ENCODE measurements at places on chromosomes 2 and 18.
A peak's percentile ranks its signal among the peaks of the same experiment; 100 is the strongest.

DNA sequence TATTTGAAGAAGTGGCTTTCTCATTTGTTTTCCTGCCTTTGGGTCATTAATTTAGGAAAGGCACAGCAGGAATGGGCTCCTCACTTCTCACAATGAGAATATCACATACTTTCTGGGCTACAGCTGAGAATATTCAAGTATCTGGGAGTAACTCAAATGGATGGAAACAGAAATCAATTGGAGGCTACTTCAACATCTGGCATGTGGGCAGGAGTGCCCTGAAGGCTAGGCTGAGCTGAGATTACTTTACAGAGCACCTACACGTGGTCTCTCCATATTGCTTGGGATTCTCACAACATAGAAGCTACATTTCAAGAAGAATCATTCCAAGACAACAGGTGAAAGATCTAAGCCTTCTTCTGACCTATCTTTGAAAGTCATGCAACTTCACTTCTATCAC lies 325.4 kb downstream of the PID1 start:
- no peak for DNase-seq

DNA sequence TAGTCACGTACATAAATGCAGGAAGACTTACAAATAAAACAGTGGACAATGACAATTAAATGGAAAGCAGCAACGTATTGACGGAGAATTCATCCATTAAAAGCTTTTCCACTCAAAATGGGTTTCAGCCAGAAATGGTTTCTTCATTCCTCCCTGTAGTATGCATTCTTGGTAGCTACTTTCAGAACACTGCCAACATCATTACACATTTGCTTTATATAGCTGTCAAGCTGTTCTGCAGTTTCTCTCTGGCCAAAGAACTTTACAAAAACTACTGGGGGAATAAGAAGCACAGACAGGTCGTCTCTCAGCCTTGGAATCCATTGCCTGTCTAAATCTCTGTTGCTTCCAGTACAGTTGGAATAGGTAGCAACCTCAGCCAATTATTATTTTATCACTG lies 84.1 kb upstream of the NCKAP5 start:
- DNase-seq, result peak; percentile 65

GRCh38 chr2:73163483-73164367 lies 38.6 kb upstream of the NOTO start:
- DNase-seq, result peak; percentile 64

DNA sequence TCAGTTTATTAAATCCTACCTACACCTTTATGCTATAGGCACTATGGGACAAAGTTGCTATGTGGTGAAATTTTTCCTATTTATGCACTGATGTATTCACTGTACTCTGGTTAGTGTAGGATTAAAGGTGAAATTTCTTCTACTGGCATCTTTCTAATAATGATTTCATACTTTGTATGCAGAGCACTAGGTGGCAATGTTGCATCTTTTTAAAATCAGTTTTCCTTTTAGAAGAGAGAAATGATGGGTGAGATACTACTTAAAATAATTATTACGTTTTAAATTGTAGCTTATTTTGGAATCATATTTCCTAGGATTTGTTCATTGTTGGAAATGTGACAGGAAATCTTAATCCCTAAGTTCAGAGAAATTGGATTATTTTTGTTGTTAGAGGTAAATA lies 150.9 kb downstream of the CD8B2 start:
- DNase-seq, result peak; percentile 21

DNA sequence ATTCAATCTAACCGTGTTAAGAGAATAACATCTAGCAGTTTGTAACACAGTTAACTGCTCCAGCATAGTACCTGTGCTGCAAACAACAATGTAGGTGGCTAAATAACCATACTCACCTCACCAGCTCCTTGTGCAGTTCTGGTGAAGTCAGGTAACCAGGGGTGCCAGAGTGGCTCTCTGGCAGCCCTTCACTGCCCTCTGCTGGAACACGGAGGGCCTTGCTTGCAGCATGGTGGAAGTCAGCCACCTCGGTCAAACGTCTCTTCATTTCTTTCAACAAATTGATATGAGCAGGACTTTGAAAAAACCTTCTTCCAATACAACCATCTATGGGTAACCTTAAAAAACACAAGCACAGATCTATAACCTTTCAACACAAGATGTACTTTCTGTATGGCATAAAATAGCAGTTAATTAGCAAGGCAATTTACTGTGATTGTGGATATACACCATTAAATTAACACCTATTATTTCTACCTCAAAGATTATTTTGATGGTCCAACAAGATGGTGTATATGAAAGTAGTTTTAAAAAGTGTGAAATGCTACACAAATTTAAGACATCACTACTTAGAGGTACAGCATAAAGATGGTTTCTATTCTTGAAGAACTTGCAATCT lies 56.6 kb downstream of the EPG5 start:
- DNase-seq, result peak; percentile 34

- DNase-seq, result peak; percentile 25
Measured at GRCh38 chr2:72027426-72028161, 120.1 kb downstream of the CYP26B1 start.

GRCh38 chr2:11007331-11008264 lies 95.9 kb downstream of the KCNF1 start:
- DNase-seq, result no peak

DNA sequence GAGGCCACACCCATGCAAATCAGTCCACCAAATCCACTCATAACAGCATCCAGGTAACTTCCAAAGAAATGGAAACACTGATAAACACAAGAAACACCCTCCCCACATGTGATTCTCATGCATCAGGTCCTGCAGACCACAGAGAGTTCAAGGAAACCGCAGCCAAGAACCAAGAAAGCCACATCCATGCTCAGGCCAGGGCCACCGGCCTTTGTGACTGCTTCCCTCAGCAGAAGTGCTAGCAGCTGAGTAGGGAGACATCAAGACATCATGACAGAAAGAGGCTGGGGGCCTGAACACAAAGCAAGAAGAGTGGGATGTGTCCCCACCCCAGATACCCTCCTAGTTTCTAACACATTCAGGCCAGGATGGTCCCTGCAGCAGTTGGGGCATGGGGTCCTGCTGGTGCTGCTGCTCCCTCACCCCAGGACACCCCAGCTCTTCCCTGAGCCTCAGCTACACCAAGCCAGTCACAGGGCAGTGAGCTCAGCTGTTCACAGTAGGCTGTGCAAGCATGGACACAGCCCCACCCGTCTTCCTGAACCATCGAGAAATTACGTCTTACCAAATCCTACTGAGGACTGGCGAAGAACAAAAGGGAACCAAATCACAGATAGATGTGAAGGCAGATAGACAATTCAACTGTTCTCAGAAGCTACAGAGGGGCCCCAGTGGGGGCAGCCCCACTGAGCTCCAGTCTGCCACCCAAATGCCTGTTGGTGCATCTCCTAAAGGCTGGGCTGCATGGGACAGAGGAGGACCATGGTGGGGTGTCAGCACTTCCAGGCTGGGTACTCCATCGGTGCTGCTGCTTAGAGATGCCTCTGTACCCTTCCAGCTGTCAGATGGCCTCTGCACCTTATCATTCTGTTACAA lies 60.9 kb downstream of the HDAC4 start:
- DNase-seq, result no peak

DNA sequence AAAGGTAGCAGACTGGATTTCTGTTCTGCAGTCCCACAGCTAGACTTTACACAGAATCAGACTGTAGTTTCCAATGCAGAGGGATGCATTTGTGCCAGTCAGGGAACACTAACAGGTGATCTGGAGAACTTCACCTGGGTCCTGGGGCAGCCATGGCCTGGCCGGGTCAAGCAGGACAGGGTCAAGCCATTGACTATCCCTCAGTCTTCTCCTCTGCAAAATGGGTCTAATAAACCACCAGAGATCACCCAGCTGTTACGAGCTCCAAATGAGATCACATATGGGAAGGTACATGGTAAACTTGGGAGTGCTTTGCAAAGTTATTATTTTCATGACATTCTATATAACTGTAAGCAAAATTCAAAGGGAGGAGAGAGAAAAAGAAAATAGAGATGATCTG lies 294.1 kb downstream of the CDCA7 start:
- no peak for DNase-seq

GRCh38 chr2:63698786-63699548 lies 110.2 kb downstream of the MDH1 start:
- peak; percentile 90 for DNase-seq

GRCh38 chr2:222430071-222430470 lies 5.7 kb downstream of the SGPP2 start:
- DNase-seq, result no peak

DNA sequence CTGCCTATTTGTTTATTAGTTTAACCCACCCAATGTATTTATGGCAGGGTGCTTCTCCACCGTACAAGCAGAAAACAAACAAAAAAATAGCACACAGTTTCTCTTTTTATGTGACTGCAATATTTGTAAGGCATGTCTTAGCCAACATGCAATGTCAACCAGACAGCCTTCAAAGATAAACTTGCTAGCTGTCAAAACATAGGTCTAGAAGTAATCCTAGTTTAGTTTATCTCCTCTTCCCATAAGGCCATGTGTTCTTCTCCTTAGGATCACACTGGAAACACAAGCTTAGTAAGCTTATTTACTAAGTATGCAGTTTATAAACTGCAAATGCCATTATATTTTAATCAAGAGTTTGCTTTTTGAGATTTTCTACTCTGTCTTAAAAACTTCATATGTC lies 75.6 kb downstream of the LDAH start:
- DNase-seq, result no peak

DNA sequence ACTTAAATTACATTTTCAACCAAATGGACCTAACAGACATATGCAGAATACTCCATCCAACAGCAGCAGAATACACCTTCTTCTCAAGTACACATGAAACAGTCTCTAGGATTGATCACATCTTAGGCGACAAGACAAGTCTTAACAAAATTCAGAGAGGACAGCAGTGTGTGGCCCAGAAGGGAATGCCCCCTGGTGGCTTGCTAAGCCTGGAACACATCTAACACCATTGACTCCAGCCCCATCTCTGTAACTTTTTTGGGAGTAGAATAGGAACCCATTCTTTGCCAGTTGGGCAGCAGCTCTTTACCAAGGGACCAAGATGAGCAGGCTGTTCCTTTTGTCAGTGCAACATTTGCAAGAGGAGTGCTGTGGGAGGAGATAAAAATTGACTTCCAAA lies 249.9 kb downstream of the PLCL1 start:
- DNase-seq, result peak; percentile 15

DNA sequence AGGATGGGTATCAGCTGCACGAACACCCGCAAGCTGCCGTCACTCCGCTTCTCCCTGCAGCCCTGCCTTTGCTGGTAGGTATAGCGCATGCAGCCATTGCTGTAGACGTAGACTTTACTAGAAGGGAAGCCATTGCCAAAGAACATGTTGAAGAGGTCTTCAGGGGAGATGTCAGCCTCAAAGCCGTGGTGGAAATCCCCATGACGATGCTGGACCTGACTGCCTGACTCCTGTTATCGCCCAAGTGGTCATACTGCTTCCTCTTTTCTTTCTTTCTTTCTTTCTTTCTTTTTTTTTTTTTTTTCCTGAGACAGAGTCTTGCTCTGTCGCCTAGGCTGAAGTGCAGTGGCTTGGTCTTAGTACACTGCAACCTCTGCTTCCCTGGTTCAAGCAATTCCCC lies 68.7 kb upstream of the SPRED2 start:
- no peak for DNase-seq

DNA sequence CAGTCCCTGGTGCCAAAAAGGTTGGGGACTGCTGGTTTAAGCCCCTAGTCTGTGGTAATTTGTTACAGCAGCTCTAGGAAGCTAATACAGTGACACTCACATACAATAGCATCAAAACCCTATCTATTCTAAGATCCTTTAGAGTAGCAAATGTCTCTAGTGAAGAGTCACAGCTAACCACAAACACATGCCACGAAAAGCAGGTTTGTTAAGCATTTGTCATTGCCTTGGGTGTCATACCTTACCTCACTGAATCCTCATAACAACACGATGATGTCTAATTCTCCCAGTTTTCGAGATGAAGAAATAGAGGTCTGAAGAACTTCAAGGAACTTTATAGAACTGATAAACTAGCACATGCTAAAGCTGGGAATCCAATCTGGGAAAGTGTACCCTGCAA lies 29.6 kb upstream of the RNF152 start:
- DNase-seq, result no peak

DNA sequence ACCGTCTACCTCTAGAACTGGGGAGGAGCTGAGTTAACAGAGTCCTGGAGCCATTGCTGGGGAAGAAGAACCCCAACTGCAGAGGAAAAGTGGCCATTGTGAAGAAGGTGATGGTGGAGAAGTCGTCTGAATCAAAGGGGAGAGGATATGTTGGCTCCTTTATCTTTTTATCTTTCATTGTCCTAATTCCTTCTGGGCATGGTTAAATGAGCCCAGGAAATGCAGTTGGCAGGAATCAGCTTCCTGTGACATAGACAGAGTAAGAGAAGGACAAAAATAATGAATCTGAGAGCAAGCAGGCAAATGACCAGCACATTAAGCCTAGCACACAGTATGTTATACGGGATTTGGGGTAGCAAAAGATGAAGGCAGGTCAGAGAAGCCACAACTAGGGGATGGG lies 16.0 kb upstream of the ACTR3 start:
- DNase-seq, result no peak

GRCh38 chr18:36811430-36811829 lies 17.4 kb downstream of the TPGS2 start:
- peak; percentile 68 for DNase-seq

DNA sequence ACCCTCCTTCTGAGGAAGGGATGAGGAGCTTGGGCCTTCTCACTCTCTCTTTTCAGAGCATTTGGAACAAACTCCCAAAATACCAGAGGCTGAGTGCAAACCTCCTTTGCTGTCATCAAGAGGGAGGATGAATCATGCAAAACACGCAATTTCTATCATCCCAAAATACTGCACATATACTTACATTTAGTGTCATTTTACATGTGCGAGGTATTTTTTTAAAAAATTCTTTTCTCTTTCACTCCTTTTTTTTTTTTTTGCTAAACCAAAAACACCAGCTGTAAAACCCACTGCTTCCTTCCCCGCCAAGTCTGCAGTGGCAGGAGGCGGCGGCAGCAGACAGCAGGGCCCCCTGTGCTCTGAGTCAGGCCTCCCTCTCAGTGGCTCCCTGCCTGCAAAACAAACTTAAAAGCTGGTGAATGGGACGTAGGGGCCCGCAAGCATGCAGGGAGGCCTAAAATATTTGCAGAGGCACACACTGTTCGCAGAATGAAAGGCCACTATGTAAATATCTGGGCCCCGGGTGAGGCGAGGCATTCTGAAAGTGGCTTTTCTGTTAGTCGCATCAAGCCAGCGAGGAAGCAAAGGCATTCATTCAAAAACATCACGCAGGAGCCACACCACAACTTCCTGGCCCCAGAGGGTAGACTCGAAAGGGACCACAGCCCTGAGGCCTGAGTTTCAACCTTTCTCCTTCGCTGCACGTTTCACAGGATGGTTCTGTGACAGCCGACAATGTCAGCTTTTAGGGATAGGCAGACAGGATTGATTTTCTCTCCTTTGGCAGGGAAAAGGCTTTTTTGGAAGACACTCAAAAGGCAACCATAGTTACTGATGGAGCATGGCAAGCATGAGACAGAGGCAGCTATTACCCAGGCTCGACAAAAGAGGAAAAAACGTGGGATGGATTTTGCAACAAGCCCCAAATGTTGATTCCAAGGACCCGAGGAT lies 73.4 kb downstream of the ACTR2 start:
- peak; percentile 96 for DNase-seq

Measured in fibroblast of skin of abdomen (primary cell).